ENCODE measurements at places on chromosomes 4 and X.

DNA sequence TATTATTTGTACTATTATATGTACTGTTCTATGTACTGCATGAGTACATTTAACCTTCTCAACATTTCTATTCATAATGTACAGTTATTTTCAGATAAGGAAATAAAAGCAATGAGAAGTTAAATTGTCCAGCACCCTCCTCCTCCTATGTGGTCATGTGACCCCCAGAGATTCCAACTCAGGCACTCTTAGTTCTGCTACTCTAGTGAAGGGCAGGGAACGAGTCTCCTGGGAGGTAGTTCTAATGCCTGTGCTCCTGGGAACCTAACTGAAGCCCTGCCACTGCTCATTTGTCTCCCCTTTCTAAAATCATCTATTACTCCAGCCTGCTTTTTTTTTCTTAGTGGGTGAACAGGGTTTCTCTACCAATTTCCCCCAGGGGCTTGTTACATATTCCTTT is 105.9 kb upstream of the GPRIN3 start:
- DNase-seq, result no peak

- no peak for DNase-seq
These were observed 66.1 kb upstream of the PRKX start for GRCh38 chrX:3779546-3779945.

- peak; percentile 15 for DNase-seq
These were observed 391 bp downstream of the UBL4A start for GRCh38 chrX:154486052-154486395.

GRCh38 chr4:37892641-37893040 is 1.8 kb downstream of the TBC1D1 start:
- DNase-seq, result peak; percentile 16

DNA sequence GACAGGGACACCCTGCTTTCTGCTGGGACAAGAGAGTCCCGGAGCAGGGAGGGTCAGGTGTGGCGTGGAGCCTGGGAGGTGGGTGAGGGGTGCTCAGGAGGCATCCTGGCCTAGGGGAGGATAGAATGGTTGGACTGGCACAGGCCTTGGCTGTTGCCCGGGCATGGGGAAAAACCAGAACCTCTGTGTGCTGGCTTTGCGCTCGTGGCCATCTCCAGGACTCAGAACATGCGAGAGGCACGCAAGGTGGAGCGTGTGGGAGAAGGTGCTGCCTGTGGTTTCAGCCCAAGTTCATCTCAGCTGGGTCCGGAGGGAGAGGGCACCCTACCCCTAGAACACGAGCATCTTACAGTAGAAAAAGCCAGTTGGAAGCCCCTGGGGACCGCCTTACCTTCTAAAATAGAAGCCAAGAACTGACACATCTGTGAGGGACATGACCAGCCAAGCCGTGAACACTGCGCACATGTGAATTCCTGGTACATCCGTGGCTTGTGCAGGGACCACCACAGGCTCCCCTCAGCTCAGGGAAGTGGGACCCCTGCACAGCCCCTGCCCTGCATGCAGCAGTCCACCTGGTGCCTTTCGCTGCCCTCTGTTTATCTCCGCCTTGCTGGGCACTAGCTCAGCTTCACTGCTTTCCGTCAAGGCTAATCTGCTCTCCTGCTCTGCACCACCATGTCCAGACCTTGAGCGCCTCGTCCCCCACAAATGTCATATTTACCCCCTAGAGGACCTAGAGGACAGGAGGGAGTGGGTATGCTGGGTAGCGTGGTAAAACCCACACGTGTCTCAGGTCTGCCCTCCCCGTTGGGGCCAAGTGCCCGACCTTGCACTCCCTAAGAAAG is 13.5 kb downstream of the MSANTD1 start:
- no peak for DNase-seq

- DNase-seq, result no peak
These were observed 27.7 kb upstream of the DCLK2 start for GRCh38 chr4:150050566-150050965.

DNA sequence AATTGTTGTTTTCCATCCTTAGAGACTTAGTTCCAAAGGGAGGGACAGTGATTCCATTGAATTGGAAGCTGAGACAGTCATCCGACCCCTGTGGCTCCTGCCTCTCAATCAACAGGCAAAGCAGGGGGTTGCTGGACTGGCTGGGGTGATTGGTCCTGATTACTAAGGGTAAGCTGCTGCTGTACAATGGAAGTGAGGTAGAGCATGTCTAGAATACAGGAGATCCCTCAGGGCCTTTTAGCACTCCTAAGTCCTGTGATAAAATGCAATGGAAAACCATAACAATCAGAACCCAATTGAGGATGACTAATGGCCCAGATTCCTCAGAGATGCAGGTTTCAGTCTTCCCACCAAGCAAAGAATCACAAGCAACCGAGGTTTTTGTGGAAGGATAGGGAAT is 127.6 kb downstream of the AASDH start:
- no peak for DNase-seq

GRCh38 chrX:107599450-107599861 is 28.9 kb upstream of the PRPS1 start:
- no peak for DNase-seq

DNA sequence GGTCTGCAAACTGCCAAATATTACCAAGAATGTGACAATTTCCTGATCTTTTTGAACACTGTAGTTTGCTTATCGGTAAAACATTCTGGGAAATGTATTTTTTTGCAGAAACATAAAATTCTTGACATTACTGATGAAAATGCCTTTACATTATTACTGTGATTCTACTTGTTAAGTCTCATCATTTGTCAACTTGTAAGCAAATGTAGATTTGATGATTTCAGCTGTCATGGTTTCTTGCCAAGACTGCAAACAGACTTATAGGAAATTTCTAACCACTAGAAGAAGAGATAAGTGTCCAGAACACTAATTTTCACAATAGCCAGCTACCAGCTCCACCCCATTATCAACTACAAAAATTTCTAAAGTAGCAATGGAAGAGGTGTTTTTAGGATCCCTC is 560.4 kb downstream of the STPG2 start:
- DNase-seq, result no peak

- DNase-seq, result no peak
These were observed 19.3 kb upstream of the RPL34 start for GRCh38 chr4:108601106-108601505.

- no peak for DNase-seq
These were observed 840 bp downstream of the ZNF711 start for GRCh38 chrX:85244450-85245211.

DNA sequence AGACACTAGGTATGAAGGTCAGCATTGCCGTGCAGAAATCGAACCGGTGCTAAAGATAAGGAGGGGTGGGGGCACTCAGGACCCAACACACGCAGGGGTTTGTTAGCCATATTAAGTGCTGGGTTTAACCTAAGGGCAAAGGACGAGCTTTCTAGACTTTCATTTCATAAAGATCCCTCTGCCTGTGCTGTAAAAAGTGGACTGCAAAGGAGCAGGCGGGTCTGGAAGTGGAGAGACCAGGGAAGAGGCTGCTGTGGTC is 1.3 kb downstream of the CASP3 start:
- DNase-seq, result no peak

DNA sequence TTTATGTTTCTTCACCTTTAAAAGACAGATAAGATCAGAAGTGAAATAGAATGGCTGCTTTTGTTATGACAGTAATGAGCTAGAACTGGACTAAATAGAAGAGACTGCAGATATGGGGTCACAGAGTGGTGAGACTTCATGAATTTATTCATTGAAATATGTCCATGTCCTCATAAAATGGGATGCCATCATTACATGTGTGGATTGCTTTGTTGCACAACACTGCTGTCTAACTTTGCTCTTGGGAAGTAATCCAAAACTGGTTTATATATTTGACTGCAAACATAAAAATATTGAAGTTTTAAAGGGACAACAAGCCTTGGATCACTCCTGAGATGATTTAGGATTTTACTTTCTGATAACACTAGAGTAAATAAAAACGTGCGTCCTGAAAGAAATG is 209.2 kb upstream of the FAT4 start:
- no peak for DNase-seq

DNA sequence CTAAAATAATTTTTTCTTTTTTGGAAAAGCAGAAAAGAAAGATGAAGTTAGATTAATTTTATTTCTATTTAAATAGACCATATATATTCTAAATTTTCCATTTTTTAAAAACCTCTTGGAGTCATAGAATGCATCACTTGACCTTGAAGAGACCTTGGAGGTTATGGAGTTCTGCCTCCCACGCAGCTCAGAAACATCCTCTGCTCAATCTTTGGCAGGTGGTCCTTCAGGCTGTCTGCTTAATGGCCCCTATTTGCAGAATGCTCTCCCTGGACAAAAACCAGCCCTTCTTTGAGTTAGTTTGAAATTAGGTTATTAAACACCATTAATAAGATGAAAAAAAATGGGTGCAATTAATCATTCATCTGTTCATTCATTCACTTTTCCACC is 194.1 kb upstream of the TLL1 start:
- no peak for DNase-seq

- DNase-seq, result no peak
These were observed 53.4 kb downstream of the ABCG2 start for GRCh38 chr4:88104902-88105610.
